ENCODE measurements at places on chromosomes 11 and 22.

- ATAC-seq = peak; percentile 79
These were observed 44.9 kb downstream of the MACROD1 start for GRCh38 chr11:64120951-64121569.

DNA sequence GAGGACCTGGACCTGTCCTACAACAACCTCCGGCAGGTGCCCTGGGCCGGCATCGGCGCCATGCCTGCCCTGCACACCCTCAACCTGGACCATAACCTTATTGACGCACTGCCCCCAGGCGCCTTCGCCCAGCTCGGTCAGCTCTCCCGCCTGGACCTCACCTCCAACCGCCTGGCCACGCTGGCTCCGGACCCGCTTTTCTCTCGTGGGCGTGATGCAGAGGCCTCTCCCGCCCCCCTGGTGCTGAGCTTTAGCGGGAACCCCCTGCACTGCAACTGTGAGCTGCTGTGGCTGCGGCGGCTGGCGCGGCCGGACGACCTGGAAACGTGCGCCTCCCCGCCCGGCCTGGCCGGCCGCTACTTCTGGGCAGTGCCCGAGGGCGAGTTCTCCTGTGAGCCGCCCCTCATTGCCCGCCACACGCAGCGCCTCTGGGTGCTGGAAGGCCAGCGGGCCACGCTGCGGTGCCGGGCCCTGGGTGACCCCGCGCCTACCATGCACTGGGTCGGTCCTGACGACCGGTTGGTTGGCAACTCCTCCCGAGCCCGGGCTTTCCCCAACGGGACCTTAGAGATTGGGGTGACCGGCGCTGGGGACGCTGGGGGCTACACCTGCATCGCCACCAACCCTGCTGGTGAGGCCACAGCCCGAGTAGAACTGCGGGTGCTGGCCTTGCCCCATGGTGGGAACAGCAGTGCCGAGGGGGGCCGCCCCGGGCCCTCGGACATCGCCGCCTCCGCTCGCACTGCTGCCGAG lies 1.5 kb downstream of the LRFN4 start:
- ATAC-seq = no peak

DNA sequence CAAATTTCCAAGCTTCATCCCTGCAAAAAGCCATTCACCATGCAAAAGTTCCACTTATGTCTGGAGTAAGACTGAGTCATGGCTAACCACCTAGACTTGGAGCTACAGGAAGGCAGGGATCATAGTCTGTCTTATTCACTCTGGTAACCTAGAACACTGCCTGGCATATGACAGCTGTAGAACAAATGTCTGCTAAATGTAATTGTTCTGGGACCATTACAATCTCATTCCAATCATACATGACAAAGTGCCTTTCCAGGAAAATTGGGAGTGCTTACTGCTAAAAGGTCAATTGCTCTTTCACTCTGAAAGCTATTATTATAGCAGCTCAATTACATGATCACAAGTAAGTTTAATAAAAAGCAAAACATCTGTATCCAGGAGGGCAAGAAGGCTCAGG lies 99.1 kb upstream of the CHRM4 start:
- peak; percentile 30 for ATAC-seq

DNA sequence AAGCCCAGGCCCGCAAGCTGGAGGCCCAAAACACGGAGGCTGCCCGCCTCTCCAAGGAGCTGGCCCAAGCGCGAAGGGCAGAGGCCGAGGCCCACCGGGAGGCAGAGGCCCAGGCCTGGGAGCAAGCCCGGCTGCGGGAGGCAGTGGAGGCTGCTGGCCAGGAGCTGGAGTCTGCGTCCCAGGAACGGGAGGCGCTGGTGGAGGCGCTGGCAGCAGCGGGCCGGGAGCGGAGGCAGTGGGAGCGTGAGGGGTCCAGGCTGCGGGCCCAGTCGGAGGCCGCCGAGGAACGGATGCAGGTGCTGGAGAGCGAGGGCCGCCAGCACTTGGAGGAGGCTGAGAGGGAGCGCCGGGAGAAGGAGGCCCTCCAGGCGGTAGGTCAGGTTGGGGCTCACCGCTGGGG lies 4.8 kb downstream of the CCDC88B start:
- no peak for ATAC-seq

GRCh38 chr22:37207981-37208380 lies 4.3 kb downstream of the SSTR3 start:
- ATAC-seq = no peak

- no peak for ATAC-seq
These were observed 15.7 kb upstream of the MTMR3 start for GRCh38 chr22:29867260-29867659.

Measured in motor neuron (in vitro differentiated cells).